Thoracic aorta (tissue), 2 donors: ENCODE measurements at places on chromosomes 1 and 21.

- DNase-seq, result no peak
These were observed 21.0 kb downstream of the CLCA4 start for GRCh38 chr1:86567878-86568277.

GRCh38 chr21:39073063-39073462 lies 110.2 kb downstream of the PSMG1 start:
- no peak for DNase-seq

- no peak for DNase-seq
These were observed 338 bp downstream of the ACAP3 start for GRCh38 chr1:1307261-1307922.

- no peak for DNase-seq
These were observed 69.5 kb downstream of the TRIM11 start for GRCh38 chr1:228337031-228337564.

- DNase-seq, result no peak
These were observed 77.4 kb downstream of the DIRAS3 start for GRCh38 chr1:67973051-67973450.

- no peak for DNase-seq
These were observed 78.9 kb upstream of the MROH9 start for GRCh38 chr1:170856455-170856854.

DNA sequence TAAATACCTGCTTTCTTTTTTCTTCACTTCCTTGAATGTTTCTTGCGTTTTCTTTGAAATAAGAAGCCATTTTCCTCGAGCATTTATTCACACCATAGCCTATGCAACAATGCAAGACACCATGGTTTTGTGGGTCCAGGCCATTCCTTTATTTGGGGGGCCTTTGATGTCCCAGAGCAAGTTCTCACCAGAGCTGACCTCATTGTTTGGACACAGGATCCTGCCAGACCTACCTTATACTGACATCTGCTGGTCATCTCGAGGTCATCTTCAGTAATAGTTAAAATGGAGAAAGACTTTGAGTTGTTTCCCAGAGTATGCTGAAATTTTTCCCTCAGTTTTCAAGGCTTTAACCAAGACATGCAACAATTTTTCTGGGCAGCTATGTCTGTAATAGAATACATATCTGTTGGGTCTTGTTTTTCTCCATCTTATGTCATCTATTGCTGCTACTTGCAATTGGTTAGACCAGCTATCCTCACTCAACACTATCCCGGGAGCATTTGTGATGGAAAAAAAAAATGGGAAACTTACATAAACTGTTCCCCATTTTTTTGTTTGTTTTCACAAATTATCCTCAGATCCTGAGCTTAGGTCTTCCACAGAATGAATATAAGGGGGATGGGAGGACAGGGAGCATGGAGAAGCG lies 34.0 kb upstream of the BACE2 start:
- no peak for DNase-seq

- no peak for DNase-seq
These were observed 16.8 kb downstream of the IFNAR2 start for GRCh38 chr21:33246506-33246905.

- no peak for DNase-seq
These were observed 3.1 kb upstream of the TEKT2 start for GRCh38 chr1:36080801-36081200.

GRCh38 chr1:14599183-14599791 lies 802 bp downstream of the KAZN start:
- DNase-seq, result no peak

GRCh38 chr1:31745096-31745945 lies 18.8 kb downstream of the ADGRB2 start:
- DNase-seq, result no peak
